ENCODE measurements at places on chromosomes 3 and 15. TPM values are rescaled to one million over a fixed set of nuclear protein-coding genes. Genes with fewer than 3 reads are reported as not detected.

Gene AQP9
- total RNA-seq, result not detected

Gene SLC6A11
- not detected for total RNA-seq

Gene RPN1
- 358 TPM for total RNA-seq

Gene SMCO1
- not detected for total RNA-seq

Gene LPCAT4
- 5.2 TPM for total RNA-seq

Gene QRICH1
- total RNA-seq, result 59.1 TPM

Gene TGM4
- total RNA-seq, result under 0.01 TPM

Gene SH2D7
- not detected for total RNA-seq

Gene NOX5
- 1.8 TPM for total RNA-seq

Gene CCDC33
- total RNA-seq, result 0.16 TPM

Gene SST
- not detected for total RNA-seq

Gene CELF6
- 0.26 TPM for total RNA-seq

Gene PRKCI
- 167 TPM for total RNA-seq

Gene NPAP1
- under 0.01 TPM for total RNA-seq

Gene IQCF5
- not detected for total RNA-seq

Gene ACP3
- total RNA-seq, result 1.4 TPM

Gene TP53BP1
- 81.7 TPM for total RNA-seq

Gene CHRFAM7A
- 0.69 TPM for total RNA-seq

Gene DISP2
- 0.16 TPM for total RNA-seq

Gene GABRR3
- total RNA-seq, result not detected

Gene MUC20
- total RNA-seq, result 0.60 TPM

Gene FANCD2OS
- total RNA-seq, result not detected

Gene STX19
- total RNA-seq, result not detected

Gene MAGEL2
- under 0.01 TPM for total RNA-seq

Gene NUP210
- total RNA-seq, result not detected

Gene SLC12A1
- not detected for total RNA-seq

Gene LEKR1
- total RNA-seq, result 0.26 TPM

Gene RBPMS2
- total RNA-seq, result not detected

Gene ATOSA
- total RNA-seq, result 20.5 TPM

Measured in bronchial smooth muscle cell (primary cell).